ENCODE measurements at places on chromosomes 2 and 18. TPM values are rescaled to one million over a fixed set of nuclear protein-coding genes. Genes with fewer than 3 reads are reported as not detected.

DNA sequence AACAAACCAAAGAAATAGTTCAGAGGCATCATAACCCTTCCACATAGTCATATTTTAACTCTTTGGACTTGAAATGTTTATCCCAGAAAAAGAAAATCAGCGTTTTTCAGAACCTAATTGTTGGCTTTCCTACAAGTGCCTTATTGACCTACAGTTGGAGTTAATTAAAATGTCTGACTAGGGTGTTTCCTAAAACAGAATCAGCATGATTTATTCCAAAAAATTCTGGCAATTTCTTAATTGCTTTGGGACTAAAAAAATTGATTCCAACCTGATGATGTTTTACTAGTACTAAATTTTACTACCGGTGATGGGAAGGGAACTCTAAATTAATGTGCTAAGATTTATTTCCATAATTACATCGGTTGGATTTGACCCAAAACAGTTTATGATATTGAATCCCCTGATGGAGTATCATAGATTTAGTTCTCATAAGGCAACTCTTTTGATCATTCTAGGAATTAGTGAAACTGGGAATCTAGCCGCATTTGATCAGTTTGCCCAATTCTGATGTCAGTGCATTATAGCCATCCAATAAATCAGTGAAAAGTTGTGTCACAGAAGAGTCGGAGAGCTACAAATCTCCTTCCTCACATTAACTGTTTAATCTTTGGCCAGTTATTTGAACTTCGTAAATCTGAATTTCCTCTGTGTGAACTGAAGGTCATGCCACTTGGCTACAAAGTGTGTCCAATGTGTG is 134.3 kb upstream of the DSEL start:
- DNase-seq = no peak

GRCh38 chr18:62248313-62248712 is 61.3 kb downstream of the RELCH start:
- DNase-seq = no peak

DNA sequence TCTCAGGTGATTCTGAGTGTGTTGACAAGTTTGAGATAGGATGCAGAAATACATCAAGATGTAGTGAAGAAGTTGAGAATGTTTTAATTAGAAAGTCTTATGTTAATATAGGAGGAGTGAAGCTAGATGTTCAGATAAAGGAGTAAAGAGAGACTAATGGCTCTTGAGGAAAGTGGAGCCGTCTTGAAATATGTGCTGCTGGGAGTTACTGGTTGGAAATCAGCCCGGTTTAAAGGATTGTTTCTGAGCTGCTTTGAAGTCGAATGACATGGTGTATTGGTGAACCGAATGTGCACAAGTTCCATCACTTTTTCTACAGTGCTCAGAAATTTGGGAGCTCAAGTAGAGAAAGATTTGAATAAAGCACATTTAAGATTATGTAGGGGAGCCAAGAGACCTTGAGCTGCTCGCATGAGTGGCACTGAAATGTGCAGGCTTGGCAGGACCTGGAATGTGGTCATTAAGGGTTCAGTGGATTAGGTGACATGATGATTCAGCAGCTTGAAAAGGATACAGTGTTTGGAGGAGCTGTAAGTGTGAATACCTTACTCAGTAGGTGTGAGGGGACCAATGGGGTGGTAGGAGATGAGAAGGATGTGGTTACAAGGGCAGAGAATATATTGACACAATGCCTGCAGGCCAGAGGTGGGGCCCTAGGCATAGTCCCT is 68.6 kb downstream of the CAB39 start:
- DNase-seq = peak; percentile 36

The CHRNA1 gene
- 2.8 TPM for polyA plus RNA-seq

The CENPA gene
- 16.1 TPM for polyA plus RNA-seq
